Esophagus muscularis mucosa (tissue), 4 donors: ENCODE measurements at places on chromosomes 4 and X. TPM values are rescaled to one million over a fixed set of nuclear protein-coding genes. Genes with fewer than 3 reads are reported as not detected.

RASL11B gene
- total RNA-seq: 2.3 TPM

SRPK3 gene
- total RNA-seq: 2.2 TPM

ADGRL3 gene
- 6.5 TPM for total RNA-seq

MAGEA11 gene
- total RNA-seq: not detected

CD99L2 gene
- total RNA-seq: 61.0 TPM

PPP4R3C gene
- total RNA-seq: not detected
